Heart right ventricle (tissue), 16 donors: ENCODE measurements at places on chromosomes 4 and X.
A peak's percentile ranks its signal among the peaks of the same experiment; 100 is the strongest.

DNA sequence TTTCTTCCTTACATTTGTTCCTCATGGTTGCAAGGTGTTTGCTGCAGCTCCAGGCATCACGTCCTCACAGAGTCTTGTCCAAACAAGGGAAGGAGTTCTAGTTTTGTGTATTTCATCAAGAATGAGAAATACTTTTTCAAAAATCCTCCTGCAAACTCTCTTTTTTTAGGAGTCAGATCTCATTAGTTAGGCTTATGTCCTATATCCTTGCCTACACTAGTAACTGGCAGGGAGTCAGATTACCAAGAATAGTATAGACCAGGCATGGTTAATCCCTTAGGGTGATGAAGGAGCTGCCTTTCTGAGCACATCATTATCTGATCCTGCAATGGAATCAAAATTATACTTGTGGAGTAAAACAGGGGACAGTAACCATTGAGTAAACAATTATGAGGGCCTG is 160.4 kb downstream of the SHROOM3 start:
- H3K27ac ChIP-seq, result no peak overlapping the region
- H3K27me3 ChIP-seq, result no peaks in the 10 kb centered on the region
- H3K36me3 ChIP-seq, result no peaks in the 10 kb centered on the region
- no peak overlapping the region for H3K4me3 ChIP-seq
- peaks cover 24% of the 10 kb centered on the region for H3K4me1 ChIP-seq
- no peak for DNase-seq

- no peak overlapping the region for H3K4me3 ChIP-seq
- H3K27me3 ChIP-seq, result no peaks in the 10 kb centered on the region
- H3K36me3 ChIP-seq, result no peaks in the 10 kb centered on the region
- no peak overlapping the region for H3K27ac ChIP-seq
Observed at GRCh38 chr4:48008021-48008596, 8.4 kb downstream of the CNGA1 start.

GRCh38 chr4:48388525-48389154 is 47.3 kb downstream of the SLAIN2 start:
- no peak overlapping the region for H3K4me3 ChIP-seq
- H3K36me3 ChIP-seq, result peaks cover 80% of the 10 kb centered on the region
- H3K27ac ChIP-seq, result no peak overlapping the region
- H3K27me3 ChIP-seq, result no peaks in the 10 kb centered on the region
- H3K4me1 ChIP-seq, result peaks cover 9% of the 10 kb centered on the region

- no peaks in the 10 kb centered on the region for H3K4me1 ChIP-seq
- H3K4me3 ChIP-seq, result peak overlapping the region; percentile 6
- H3K36me3 ChIP-seq, result no peaks in the 10 kb centered on the region
Observed at GRCh38 chr4:79498282-79498681, 90.3 kb upstream of the GK2 start.

- peaks cover 3% of the 10 kb centered on the region for H3K4me1 ChIP-seq
- H3K4me3 ChIP-seq, result no peak overlapping the region
- no peaks in the 10 kb centered on the region for H3K36me3 ChIP-seq
- H3K27ac ChIP-seq, result no peak overlapping the region
Observed at GRCh38 chrX:13397878-13398818, 78.3 kb upstream of the ATXN3L start.

GRCh38 chr4:26062215-26062614 is 148.2 kb downstream of the SMIM20 start:
- no peaks in the 10 kb centered on the region for H3K36me3 ChIP-seq
- no peak for DNase-seq
- no peak overlapping the region for H3K27ac ChIP-seq
- peaks cover 13% of the 10 kb centered on the region for H3K4me1 ChIP-seq

GRCh38 chrX:133881893-133882292 is 103.5 kb downstream of the GPC3 start:
- H3K27ac ChIP-seq, result no peak overlapping the region
- no peaks in the 10 kb centered on the region for H3K36me3 ChIP-seq
- no peak overlapping the region for H3K4me3 ChIP-seq
- H3K27me3 ChIP-seq, result no peaks in the 10 kb centered on the region
- no peaks in the 10 kb centered on the region for H3K4me1 ChIP-seq
